Heart right ventricle (tissue), 16 donors: ENCODE measurements at places on chromosomes 7 and 10.

DNA sequence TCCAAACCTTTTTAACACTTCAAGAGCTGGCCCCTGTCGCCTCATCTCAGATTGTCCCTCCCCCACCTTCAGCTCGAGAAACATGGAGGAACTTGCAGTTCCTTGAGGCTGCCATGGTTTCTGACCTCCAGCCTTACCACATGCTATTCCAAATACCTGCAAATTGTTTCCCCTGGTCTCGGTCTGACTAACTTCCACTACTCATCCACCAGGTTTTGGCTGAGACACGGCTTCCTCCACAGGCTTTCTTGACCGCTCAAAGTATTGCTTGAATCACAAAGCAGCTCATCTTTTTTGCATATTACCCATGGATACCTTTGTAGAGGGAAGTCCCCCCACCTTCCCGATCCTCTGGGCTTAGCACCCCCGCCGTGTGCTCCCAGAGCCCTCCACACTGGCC, 5.2 kb upstream of the SAMD8 start:
- DNase-seq, result no peak

- DNase-seq, result no peak
Measured at GRCh38 chr10:551373-552252, 137.9 kb downstream of the DIP2C start.

- no peak for DNase-seq
Measured at GRCh38 chr7:11830582-11831155, 1.3 kb downstream of the THSD7A start.

DNA sequence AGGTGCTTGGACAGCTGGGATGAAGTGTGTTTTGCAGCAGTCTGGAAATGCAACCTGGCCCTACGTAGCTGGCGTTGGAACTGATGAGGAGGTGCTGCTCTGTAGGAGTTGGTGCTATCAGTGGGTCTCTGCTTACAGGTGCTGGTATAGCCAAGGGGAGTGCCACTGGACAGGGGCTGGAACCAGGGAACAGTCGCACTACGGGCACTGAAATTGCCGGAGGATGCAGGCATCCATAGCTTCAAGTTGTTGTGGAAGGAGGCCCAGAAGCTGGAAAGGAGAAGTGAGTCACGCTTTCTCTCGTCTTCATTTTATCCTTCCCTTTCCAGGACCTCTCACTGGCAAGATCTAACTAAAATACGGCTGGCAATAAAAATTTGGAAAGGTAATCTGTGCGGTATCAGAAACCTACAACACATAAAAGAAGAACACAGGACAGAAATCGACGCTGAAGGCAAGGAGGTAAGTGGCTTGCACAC, 25.8 kb downstream of the MACC1 start:
- no peak for DNase-seq

- DNase-seq, result no peak
Measured at GRCh38 chr7:6571160-6571779, 6.0 kb upstream of the ZDHHC4 start.

DNA sequence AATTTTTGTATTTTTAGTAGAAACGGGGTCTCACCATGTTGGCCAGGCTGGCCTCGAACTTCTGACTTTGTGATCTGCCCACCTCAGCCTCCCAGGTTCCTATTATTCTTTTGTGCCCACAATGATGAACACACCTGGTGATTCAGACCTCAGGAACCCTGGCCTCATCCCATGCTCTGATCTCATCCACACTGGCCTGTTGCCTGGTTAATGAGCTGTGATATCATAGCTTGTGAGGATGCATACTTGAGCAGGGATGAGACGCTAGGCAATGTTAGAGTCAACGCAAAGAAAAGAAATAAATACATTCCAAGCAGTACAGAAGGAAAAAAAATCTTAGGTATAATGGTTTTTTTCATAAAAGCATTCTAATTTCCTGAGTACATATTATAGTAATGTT, 82.4 kb upstream of the RNF32 start:
- no peak for DNase-seq

DNA sequence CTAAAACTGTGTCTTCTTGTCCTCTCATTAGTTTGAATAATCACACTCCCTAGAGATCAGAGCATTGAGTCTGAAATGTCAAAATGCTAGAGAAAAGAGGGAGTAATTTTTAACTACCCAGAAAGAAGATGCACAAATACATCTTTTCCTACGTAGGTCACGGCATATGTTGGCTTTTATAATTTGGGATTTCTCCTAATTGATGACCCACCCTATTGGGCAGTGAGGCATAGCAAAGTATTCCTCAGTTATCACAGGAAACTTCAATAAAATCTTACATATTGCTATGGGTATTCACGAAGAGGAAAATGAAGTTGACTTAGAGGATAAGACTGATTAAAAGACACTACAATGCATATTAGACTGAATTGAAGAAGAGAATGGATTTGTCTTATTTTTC, 25.4 kb downstream of the ARMC10 start:
- DNase-seq, result no peak

- DNase-seq, result peak; percentile 87
Measured at GRCh38 chr7:93921607-93922566, at the start of gene GNG11. TSS of gene GNG11 (plus strand) at chr7:93921735. CDS start at chr7:93922138, 403 bp downstream.

GRCh38 chr7:35695473-35695850, 527 bp upstream of the HERPUD2 start:
- DNase-seq, result no peak

GRCh38 chr7:90025771-90026170, 128.5 kb upstream of the STEAP1 start:
- DNase-seq, result no peak

DNA sequence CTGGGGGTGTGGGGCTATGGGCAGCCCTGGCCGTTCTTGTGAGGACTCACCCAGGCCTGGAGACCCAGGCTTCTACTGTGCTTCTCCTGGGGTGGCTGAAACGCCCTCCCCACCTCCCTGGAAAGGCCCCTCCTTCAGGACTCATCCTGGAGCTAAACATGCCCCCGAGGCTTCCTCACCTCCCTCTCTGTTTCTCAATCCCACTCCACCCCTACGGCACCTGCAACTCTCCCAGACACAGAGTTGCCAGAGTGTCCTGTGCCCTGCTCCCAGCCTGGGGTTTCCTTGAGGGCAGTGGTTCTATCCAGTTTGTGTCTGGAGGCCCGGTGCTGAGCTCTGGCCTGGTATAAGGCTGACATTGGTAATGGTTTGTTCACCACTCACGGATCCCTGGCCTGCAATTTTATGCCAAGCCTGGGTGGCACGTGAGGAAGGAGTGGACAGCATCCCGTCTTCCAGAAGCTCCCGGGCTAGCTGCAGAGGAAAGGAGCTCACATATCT, 68.0 kb downstream of the GRID1 start:
- no peak for DNase-seq

GRCh38 chr7:46186131-46186530, 265.1 kb upstream of the IGFBP3 start:
- no peak for DNase-seq

DNA sequence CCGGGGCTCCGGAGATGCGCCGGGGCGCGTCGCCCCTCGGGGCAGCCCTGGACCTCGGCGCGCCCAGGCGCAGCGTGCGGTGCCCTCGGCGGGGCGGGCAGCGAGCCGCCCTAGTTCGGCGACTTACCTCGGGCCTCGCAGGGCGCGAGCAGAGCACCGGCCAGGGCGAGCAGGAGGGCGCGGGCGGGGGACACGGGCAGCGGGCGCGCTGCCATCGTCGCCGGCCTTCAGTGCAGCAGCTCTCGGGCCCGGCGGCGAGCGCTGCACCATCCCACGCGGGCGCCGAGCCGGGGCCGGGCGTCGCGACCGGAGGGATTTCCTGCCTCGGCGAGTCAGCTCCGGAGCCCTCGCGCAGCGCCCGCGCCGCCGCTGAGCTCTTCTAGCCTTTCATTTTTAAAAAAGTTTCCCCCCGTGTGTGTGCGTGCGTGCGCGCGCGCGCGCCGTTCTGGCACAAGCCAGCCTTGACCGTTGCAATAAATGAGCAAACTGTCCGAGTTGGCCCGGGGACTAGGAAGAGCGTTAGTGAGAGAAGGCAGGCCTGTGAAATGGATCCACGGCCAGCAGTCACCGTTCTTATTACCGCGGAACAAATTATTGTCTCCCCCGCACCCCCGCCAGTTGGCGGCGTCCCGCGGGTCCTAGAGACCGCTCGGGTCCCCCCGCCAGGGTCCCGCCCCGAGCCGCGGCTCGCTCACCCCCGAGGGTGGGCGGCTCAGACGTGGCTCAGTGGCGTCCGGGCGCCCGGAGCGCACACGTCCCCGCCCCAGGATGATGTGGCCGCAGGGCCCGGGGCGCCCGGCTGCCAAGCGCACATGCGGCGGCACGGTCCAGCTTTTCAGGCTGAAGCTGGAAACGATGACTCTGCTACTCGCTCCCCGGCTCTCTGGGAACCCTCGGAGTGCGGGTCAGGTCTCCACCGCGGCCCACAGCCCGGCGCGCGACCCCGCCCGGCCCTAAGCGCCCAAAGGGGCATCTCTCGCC, at the start of gene ADAM12:
Gene ADAM12 (minus strand): TSS at position 547 of the 981 bp plus-strand sequence. CDS start 332 bp downstream, at position 215.
- DNase-seq, result peak; percentile 34

DNA sequence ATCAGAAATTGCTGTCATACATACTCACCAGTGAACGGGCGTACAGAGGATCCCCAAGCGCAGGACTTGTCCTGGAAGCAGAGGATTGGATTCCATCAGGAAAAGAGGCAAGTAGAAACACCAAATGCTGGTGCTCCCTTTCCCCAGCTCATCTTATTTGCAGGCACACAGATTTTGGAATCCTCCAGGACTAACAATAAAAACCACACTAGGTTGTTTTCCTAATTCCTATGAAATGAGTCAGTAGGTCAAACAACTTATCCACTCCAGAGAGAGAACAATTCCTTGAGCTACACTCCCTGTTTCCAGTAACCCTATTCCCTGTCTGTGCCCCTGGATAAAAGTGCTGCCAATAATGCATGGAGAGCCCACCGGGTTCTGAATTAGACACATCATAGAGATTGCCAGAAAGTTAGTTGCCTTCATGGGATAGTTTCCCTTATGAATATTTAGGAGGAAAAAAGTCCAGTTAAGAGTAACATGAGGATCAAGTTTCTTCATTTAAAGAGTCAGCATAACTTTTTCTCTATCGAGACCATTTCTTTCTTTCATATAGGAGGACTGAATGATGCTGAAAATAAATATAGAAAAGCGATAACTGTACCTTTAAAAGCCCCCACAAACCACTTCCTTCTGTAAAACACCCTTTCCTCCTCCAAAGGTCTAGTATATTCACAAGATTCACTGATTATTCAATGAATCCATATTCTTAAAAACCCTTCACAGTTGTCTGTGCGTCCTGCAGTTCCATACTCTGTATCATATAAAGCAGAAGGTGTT, 178.3 kb upstream of the KLF14 start:
- no peak for DNase-seq

GRCh38 chr7:6546498-6547251, 4.6 kb downstream of the GRID2IP start:
- DNase-seq, result no peak

DNA sequence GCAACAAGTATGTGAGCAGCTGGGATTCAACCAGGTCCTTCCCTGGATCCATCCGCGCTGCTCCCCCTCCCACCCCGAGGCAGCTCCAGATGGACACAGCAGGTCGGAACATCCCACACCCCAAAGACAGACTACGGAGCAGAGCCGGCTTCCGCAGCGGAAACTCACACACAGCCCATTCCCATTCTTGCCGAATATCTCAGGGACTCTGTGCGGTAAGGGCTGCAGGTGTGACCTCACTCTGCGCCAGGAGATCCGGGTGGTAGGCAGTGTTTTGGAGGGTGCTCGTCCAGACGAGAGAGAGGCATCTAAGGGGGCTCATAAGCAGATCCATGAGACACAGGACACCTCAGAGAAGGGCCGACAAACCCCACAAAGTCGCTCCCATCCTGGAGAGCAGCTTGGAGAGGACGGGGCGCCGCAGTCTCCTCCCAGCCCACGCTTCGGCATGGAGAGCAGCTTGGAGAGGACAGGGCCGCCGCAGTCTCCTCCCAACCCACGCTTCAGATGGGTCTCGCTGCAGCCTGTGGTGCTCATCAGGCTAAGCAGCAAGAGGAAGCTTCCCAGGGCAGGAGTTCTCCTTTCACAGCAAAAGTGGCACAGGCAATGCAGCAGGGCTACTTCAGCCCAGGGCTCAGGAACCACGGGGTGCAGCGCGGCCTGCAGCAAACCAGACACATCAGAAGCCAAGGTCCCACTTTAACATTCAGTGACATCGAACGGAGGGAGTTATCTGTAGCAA, 179.9 kb downstream of the DIP2C start:
- DNase-seq, result no peak

DNA sequence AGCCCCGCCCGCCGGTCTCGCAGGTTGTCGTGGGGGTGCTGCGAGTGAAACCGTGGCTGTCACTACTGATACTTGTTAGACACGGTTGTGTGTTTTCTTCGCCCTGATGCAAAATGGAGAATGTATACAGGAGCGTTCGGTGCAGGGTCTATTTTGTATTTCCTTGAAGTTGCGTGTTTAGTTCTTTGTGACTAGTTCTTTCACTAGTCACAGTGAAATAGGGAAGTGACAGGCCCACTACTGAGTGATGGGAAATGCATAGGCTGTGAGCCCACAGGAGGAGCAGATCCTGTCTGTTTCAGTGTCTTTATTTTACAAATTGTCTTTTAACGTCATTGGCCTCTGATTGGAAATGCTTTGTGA, 675 bp downstream of the ABRAXAS2 start:
- no peak for DNase-seq

- DNase-seq, result no peak
Measured at GRCh38 chr7:41858201-41858600, 155.3 kb upstream of the INHBA start.

GRCh38 chr10:78802866-78803265, 265.9 kb upstream of the ZMIZ1 start:
- DNase-seq, result peak; percentile 58

GRCh38 chr10:58359541-58359940, 24.7 kb downstream of the UBE2D1 start:
- DNase-seq, result no peak

- DNase-seq, result no peak
Measured at GRCh38 chr7:148921806-148922205, 37.7 kb upstream of the EZH2 start.

DNA sequence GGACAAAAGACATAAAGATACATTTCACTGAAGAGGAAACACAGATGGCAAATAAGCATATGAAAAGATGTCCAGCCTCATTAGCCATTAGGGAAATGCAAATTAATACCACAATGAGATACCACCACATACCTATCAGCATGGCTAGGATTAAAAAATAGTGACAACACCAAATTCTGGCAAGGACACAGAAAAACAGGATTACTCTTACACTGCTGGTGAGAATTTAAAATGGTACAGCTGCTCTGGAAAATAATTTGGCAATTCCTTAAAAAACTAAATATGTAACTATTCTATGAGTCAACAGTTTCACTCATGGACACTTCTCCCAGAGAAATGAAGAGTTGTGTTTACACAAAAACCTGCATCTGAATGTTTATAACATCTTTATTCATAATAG, 121.1 kb downstream of the C10orf90 start:
- no peak for DNase-seq

- DNase-seq, result no peak
Measured at GRCh38 chr10:117621795-117622420, 79.4 kb downstream of the EMX2 start.

DNA sequence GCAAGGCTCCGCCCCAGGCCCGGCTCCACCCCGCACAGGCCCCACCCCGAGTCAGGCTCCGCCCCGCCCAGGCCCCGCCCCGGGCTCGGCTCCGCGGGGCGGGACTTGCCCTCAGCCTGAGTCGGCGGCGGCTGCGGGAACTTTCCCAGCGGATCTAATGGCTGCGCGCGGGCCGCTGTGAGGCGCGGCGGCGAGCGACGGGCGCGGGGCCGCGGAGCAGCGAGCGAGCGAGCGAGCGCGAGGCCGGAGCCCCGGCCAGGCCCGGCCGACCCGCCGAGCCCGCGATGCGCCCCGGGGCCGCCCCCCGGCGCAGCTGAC, at the start of gene INPP5A:
Gene INPP5A (plus strand): TSS at position 104 of the 318 bp plus-strand sequence. CDS start 310 bp downstream, outside the sequence.
- DNase-seq, result no peak

- DNase-seq, result no peak
Measured at GRCh38 chr7:118902600-118902999, 678.1 kb downstream of the ANKRD7 start.
